ENCODE measurements at places on chromosomes 7 and 10. TPM values are rescaled to one million over a fixed set of nuclear protein-coding genes. Genes with fewer than 3 reads are reported as not detected.
A peak's percentile ranks its signal among the peaks of the same experiment; 100 is the strongest.

DNA sequence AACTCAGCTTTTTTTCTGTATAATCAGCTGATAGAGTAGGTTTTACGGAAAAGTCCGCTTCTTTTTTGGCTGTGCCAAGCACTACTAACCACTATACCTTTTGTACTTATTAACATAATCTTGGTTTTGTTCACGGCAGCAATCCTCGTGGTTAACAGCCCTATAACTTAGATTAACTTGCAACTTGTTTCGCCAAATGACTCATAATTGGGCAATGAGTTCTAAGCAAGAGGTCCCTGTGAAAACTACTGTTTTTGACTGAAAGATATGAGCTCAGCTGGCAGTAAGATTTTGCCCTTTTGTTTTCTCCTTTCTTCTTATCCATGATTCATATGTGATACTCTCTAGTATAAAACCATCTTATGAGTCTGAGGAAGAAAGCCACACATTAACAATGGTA, 345.0 kb upstream of the PCDH15 start:
- no peak for DNase-seq

ATOH7 gene
- polyA plus RNA-seq: 0.45 TPM

ELN gene
- polyA plus RNA-seq: 14.9 TPM

DNA sequence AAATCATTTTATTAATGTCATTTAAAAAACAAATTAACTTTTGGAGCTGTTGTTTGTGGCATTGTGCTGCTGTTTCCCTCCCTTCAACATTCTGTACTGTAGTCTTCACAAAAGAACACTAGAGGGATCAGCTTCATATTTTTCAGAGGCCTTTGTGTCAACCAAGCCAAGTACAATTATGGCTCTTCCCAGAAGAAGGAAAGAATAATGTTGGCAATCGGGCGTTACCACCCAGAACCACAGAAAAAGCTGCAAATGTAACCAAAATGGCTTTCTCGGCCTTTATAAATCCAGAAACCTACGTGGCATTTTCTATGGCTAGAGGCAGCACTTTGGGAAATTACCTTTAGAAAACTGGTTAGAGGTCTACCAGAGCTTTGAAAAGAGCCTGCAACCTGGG, 98.8 kb upstream of the COL1A2 start:
- DNase-seq: peak; percentile 67

GRCh38 chr7:36547416-36547815, 157.8 kb downstream of the ANLN start:
- no peak for DNase-seq

DNA sequence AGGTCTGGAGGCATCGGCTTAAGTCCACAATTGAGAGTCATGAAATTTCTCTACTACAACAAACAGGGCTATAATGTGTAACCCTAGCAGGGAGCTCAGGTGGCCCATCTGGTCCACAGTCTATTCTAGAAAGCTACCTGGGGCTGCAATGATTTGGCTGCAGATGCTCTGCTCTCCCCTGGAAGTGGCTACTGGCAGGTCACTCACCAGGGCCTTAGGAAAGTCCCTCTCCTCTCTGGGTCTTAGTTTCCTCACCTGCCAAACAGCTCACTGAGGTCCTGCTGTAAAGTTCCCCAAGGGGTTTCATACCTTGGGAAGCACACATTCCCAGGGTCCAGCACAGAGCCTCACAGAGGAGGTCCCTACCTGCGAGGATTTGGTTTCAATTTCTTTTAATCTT, 2.5 kb downstream of the IGFBP3 start:
- no peak for DNase-seq

NKX6-2 gene
- polyA plus RNA-seq: not detected

SOSTDC1 gene
- polyA plus RNA-seq: 13.3 TPM

GRCh38 chr7:26443751-26444150, 152.1 kb downstream of the SNX10 start:
- DNase-seq: no peak

GRCh38 chr10:89175816-89176215, 31.3 kb downstream of the CH25H start:
- no peak for DNase-seq

DNA sequence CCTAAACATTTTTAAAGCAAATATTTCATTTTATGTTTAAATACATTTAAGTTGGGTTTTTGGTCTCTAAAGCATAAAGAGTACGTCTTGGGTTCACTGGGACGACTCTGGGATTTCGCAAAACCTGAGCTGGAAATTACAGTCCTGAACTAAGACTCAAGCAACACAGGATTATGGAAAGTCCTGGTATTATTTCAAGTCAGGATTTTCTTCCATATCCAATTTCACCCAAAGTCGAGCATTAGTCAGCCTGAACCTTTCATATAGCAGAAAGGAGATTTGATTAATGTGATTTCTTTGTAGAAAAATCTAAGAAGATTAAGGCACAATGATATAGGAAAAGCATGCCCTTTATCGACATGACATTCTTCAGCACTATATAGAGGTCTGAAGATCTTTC, 100.0 kb downstream of the MTERF1 start:
- no peak for DNase-seq

DNA sequence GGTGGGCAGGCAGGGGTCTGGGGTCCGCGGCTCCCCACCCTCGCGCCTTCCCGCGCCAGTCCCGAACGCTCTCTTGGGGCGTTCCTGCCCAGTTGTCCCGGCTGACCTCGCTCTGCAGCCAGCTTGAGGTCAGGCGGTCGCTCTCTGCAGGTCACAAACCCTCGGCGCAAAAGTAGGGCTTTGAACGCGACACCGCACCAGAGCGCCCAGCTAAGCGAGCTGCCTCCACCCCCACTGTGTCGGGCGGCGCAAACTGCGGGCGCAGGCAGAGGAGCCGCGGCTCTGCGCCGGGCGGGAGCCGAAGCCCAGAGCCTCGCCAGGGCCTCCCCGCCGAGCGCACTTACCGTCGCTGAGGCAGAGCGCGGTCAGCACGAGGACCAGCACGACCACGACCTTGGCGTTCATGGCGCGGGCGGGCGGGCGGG, 284 bp downstream of the CXCL12 start:
- DNase-seq: no peak

DNA sequence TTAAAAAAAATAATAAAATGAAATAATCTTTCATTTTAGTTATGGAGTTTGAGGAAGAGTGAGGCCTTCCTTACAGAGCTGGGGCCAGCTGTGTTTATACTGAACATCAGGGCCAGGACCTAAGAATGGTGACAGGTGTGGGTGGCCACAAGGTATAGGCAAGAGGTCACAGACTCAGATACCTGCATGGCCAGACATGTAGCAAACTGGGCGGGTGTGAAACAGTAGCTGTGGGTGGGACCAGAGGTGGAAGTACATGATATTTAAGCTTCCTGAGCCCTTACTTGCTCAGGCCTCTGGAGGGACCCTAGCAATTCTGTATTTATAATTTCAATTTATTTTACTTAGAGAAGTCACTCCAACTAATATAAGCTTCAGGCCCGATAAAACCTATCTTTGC, 27.7 kb upstream of the CAMK1D start:
- no peak for DNase-seq

- no peak for DNase-seq
Measured at GRCh38 chr7:29853072-29853471, 46.8 kb downstream of the WIPF3 start.

DNA sequence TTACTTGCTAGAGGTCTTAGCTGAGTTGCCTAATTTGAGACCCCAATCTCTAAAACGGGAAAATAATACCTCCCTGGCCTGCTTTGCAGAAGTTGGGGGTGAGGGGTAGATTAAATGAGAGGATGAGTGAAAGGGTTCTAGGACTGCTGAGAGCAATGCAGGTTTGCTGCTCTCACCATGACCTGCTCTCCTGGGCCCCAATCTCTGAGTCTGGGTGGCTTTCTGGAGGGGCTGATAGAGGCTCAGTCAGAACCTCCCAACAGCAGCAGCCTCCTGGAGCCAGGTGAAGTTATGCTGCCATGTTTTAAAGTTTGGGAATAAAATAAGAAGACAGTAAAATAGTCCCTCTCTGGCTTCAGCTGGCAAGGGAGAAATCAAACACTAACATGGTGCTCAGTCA, 7.3 kb downstream of the UROS start:
- DNase-seq: no peak

DNA sequence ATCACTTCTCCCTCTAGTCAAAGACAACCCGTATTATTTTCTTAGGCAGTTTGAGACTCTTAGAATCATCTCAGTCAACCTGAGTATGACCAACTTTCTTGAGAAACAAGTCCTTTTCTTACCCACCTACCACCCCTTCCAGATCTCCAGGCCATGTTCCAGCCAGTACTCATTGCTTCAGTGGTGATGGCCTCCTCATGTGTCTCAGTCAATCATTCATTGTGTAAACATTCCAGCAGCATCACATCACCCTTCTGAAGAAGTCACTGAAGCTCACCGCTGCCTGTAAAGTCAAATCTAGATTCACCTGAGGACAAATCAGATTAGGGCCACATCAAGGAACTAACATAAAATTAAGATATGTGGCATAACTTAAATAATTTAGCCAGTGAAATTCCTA, 467.2 kb upstream of the NRP1 start:
- peak; percentile 82 for DNase-seq

- no peak for DNase-seq
Measured at GRCh38 chr7:98249106-98249505, 2.9 kb downstream of the TECPR1 start.

AKR1E2 gene
- polyA plus RNA-seq: 1.8 TPM

DNA sequence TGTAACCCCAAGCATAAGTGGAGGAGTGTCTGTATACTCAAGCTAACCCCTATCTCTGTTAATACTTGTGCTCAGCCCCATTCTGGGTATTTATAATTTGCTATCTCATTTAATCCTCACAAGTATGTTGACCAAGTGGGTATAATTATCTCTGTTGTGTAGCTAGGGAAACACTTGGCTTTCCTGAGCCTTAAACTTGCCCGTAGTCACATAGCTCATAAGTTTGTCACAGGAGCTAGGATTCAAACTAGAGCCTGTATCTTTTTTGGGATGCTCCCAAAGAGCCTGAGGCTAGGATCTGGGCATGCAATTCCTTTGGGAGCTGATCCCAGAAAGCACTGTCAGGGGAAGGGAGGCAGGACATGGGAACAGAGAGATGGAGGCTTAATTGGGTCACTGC, 377.4 kb downstream of the GALNT17 start:
- DNase-seq: no peak

ANKRD61 gene
- polyA plus RNA-seq: not detected

MRLN gene
- polyA plus RNA-seq: 24.3 TPM

- no peak for DNase-seq
Measured at GRCh38 chr7:1709900-1710299, 39.8 kb downstream of the ELFN1 start.

GRCh38 chr10:106636766-106637491, 527.6 kb downstream of the SORCS1 start:
- DNase-seq: no peak

DNA sequence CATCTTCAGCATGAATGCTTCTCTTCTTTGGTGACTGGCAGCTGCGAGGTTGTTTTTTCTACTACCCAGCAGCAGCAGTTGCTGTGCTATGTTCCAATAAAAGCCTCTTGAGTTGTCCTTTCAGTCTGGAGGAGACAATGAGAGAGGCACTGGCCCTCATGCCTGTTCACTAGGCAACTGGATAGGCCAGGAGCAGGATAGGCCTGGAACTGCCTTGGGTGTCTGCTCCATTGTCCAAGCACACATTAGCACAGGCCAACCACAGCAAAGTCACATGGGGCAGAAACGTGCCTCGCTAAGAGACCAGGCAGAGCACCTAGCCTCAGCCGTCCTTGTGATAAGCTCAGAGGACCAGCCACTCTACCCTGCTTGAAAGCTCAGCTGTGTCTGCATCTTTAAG, 76.9 kb upstream of the PDCD4 start:
- DNase-seq: no peak

- DNase-seq: no peak
Measured at GRCh38 chr10:103872137-103872931, 17.0 kb upstream of the SH3PXD2A start.

DNA sequence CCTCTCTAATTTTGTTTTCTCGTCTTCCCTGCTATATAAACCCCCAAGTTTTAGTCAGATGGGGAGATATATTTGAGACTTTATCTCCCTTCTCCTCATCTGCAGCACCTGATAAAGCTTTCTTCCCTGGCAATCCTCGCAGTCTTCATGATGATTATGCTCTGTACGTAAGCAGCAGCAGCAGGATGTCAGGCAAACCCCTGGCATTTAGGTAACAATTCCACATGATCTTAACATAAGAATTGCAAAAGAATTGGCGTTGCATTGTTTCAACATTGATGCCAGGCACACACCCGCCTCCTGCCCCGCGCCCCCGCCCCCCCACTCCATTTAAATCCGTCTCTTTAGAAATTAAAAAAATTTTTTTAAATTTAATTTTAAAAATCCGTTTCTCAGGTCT, 6.1 kb downstream of the PKD1L1 start:
- no peak for DNase-seq

GRCh38 chr7:33195264-33195663, 65.9 kb downstream of the BBS9 start:
- DNase-seq: no peak

VWDE gene
- 0.69 TPM for polyA plus RNA-seq

DNA sequence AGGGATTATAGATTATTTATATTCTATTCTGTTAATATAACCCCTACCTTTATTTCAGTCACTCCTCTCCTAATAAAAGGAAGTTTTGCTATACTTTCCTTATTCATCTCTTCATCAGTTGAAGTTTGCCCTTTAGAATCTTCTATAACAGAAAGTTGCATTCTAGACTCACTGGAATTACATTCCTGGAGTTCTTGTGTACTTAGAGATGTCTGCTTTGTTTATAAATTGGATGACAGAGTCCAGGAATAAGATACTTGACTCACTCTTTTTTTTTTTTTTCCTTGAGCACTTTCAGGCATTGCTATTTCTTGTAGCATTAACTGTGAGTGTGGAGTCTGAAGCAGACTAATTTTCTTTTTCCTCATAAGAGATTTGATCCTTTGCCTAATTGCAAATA, 640.8 kb downstream of the XPNPEP1 start:
- no peak for DNase-seq

- DNase-seq: no peak
Measured at GRCh38 chr10:29627201-29628132, 7.3 kb downstream of the SVIL start.

ASB15 gene
- 1.8 TPM for polyA plus RNA-seq

GRCh38 chr7:106029451-106029850, 66.4 kb downstream of the CDHR3 start:
- DNase-seq: no peak

SYNPO2L gene
- 0.15 TPM for polyA plus RNA-seq

OGDHL gene
- 247 TPM for polyA plus RNA-seq

GRCh38 chr7:88866265-88866863, 70.8 kb upstream of the TEX47 start:
- DNase-seq: no peak

GRCh38 chr7:3432911-3433310, 131.9 kb downstream of the SDK1 start:
- no peak for DNase-seq

- no peak for DNase-seq
Measured at GRCh38 chr10:49668684-49669083, 10.8 kb upstream of the C10orf53 start.

CYP3A5 gene
- 7.6 TPM for polyA plus RNA-seq

DNA sequence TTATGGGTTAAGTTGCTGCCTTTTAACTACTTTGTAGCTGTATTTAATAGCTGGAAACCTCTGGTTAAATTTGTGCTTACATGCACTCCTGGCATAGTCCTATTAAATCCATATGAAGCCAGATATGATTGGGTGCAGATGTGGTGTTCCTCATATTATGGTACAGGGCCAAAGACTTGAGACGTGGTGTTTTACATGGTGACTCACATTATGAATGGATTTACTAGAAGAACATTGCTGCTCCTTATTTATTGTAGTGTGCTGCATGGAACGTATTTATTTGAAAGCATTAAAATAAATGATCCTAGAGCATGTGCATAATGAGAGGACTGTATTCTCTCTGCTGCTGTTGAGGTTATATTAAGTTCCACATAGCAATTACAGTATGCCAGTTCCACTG, 224.1 kb downstream of the SLC25A13 start:
- DNase-seq: no peak

- DNase-seq: no peak
Measured at GRCh38 chr10:104613406-104613805, 27.7 kb upstream of the SORCS3 start.

SUN3 gene
- polyA plus RNA-seq: not detected
